ENCODE measurements at places on chromosomes 2 and 18. TPM values are rescaled to one million over a fixed set of nuclear protein-coding genes. Genes with fewer than 3 reads are reported as not detected.
A peak's percentile ranks its signal among the peaks of the same experiment; 100 is the strongest.

DNA sequence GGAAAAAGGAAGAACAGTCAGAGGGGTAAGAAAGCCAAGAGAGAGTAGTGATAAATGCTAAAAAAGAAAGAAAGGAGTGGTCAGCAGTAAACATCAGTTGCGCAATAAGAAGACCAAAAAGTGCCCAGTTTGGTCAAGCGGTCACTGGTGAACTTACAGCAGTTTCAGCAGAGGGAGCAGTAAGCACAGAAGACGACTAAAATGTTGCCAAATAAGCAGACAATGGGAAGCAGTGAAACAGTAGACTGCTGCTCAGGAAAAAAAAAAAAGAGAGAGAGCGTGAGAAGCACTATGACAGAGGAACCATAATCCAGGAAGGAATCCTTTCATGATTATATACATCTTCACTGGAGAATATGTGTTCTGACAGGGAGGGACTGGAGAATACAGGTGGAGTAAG, 45.8 kb downstream of the DNAJC10 start:
- H3K4me3 ChIP-seq, result no peak overlapping the region
- H3K36me3 ChIP-seq, result peaks cover 22% of the 10 kb centered on the region
- H3K27me3 ChIP-seq, result no peaks in the 10 kb centered on the region
- no peak for DNase-seq
- H3K4me1 ChIP-seq, result no peaks in the 10 kb centered on the region

SH2D6 gene
- 15.5 TPM for total RNA-seq

- peaks cover 47% of the 10 kb centered on the region for H3K4me1 ChIP-seq
- H3K27ac ChIP-seq, result no peak overlapping the region
- no peak overlapping the region for H3K4me3 ChIP-seq
- no peak for DNase-seq
These were observed 4.0 kb downstream of the SPR start for GRCh38 chr2:72891091-72891818.

ATP5F1A gene
- total RNA-seq, result 177 TPM

CTAGE1 gene
- total RNA-seq, result not detected

DNA sequence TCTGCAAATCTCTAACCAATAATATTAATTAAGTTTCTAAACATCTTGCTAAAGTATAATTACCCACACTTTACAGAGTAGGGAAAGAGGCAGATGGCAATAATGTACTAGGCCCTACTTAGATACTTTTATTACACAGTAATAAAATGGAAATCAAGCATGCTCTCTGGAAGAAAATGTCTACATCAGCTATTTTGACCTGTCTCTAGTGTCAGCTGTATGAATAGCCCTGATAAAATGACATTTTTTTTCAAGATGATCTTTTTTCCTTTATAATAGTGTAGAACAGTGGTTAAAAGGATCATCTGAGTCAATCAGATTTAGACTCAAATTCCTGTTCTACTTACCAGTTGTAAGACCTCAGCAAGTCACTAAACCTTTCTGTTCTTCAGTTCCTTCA, 397.3 kb downstream of the GRB14 start:
- no peaks in the 10 kb centered on the region for H3K36me3 ChIP-seq
- no peak for DNase-seq
- no peaks in the 10 kb centered on the region for H3K27me3 ChIP-seq
- H3K27ac ChIP-seq, result no peak overlapping the region

DNA sequence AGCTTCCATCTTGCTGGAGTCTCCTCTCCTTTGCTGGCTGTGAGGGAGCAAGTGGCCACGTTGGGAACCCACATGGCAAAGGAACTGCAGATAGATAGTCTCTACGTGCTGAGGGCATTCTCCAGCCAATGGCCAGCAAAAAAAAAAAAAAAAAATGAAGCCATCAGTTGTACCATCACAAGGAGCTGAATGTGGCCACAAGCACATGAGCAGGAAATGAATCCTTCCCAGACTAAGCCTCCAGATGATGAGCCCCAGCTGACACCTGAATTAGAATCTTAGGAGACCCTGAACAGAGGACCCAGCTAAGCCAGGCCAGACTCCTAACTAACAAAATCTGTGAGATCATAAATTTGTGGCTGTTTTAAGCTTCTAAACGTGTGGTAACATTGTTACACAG, 57.9 kb downstream of the SPIRE1 start:
- DNase-seq, result no peak
- peaks cover 5% of the 10 kb centered on the region for H3K4me1 ChIP-seq
- no peaks in the 10 kb centered on the region for H3K36me3 ChIP-seq
- H3K27me3 ChIP-seq, result no peaks in the 10 kb centered on the region
- H3K4me3 ChIP-seq, result no peak overlapping the region
- H3K27ac ChIP-seq, result no peak overlapping the region

GRCh38 chr2:225428360-225428759, 28.9 kb downstream of the NYAP2 start:
- H3K4me3 ChIP-seq, result no peak overlapping the region
- no peak for DNase-seq
- no peaks in the 10 kb centered on the region for H3K27me3 ChIP-seq
- H3K36me3 ChIP-seq, result no peaks in the 10 kb centered on the region
- H3K27ac ChIP-seq, result no peak overlapping the region

DNA sequence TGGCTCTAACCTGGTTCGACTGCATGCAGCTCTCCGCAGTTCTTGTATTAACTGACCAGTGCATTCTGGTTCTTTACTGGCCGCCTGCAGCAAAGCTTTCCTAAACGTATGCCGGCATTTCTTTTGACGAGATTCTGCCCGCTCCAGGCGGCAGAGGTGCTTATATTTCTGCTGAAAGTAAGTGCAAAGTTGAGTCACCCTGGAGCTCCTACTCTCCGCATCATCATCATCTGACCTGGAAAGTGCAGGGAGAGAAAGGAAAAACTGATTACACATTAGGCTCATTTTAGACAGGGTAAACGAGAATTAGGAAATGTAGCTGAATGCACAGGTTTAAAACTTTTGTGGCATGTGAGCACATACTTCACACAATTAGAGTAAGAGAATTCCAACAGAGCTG, 57.9 kb downstream of the INO80D start:
- no peaks in the 10 kb centered on the region for H3K36me3 ChIP-seq
- H3K4me1 ChIP-seq, result no peaks in the 10 kb centered on the region

DNA sequence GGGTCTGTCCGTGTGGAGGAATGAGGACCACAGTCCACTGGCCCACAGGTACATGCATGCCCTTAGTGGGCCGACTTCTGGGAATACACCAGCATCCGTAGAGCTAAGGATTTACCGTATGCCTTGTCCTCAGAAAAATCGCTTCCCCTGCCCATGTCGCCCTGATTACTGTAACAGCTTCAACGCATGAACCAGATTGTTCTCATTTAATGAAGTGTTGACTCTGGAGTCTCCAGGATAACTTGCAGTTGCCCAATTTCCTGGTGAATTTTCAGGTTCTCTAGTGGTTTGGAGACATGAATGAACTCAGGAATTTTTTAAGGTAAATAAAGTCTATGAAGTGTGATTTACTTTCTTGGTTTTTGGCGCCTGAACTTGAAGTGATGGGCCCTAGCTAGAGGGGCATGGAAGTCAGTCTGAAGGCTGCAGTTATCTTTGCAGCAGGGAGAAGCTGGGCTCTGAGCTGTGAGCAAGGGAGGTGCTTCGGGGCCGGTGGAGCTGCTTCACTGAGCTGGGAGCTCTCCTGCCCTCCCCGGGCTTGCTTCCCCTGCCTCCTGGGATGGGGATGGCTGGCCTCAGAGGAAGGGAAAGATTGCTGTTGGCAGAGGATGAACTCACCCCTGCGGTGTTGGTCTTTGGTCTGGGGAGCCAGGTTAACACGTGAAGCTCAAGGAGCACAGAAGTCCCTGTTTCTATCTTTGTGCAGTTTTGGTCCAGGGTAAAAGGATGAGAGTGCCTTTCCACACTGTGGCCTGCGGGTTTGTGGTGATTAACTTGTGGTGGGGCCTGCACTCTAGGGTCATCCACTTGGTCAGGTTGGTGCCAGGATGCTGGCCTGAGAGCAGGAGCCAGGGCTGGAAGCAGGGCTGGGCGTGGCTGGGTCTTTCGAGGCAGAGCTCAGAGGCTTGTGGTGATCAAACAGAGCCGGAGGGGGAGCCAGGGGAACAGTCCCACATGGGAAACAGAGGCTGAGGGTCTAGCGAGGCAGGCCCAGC, 28.1 kb downstream of the TCF7L1 start:
- no peak overlapping the region for H3K4me3 ChIP-seq
- no peaks in the 10 kb centered on the region for H3K36me3 ChIP-seq
- H3K27ac ChIP-seq, result no peak overlapping the region
- peaks cover 12% of the 10 kb centered on the region for H3K4me1 ChIP-seq
- no peaks in the 10 kb centered on the region for H3K27me3 ChIP-seq

GRCh38 chr2:180742801-180743200, 237.6 kb upstream of the UBE2E3 start:
- H3K4me3 ChIP-seq, result no peak overlapping the region
- no peaks in the 10 kb centered on the region for H3K4me1 ChIP-seq
- no peak overlapping the region for H3K27ac ChIP-seq
- DNase-seq, result no peak

ADD2 gene
- 7.6 TPM for total RNA-seq

DSG4 gene
- total RNA-seq, result not detected

PIKFYVE gene
- 27.7 TPM for total RNA-seq

DNA sequence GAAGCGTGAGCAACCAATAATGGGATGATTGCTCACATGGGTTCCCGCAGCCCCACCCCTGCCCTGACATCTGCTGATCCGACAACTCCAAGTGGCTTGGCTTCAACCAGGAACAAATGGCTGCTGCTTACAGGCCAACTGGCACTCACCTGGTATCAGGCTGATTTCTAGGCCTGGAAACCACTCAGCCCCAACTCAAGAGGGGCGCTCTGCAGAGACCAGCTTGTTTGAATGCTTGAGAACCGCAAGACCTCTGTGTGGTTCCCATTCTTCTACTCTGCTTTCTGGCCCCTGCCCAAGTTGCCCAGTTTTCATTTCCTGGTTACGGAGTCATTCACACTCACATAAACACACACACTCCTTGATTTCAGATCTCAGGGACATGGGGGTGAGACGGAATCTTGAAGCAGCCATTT, 52.0 kb downstream of the TNP1 start:
- no peak for DNase-seq
- no peaks in the 10 kb centered on the region for H3K36me3 ChIP-seq

GRCh38 chr2:157420771-157421323, 23.0 kb downstream of the CYTIP start:
- no peak overlapping the region for H3K27ac ChIP-seq
- H3K4me3 ChIP-seq, result no peak overlapping the region
- H3K27me3 ChIP-seq, result no peaks in the 10 kb centered on the region
- no peaks in the 10 kb centered on the region for H3K4me1 ChIP-seq
- DNase-seq, result no peak
- H3K36me3 ChIP-seq, result no peaks in the 10 kb centered on the region

DNA sequence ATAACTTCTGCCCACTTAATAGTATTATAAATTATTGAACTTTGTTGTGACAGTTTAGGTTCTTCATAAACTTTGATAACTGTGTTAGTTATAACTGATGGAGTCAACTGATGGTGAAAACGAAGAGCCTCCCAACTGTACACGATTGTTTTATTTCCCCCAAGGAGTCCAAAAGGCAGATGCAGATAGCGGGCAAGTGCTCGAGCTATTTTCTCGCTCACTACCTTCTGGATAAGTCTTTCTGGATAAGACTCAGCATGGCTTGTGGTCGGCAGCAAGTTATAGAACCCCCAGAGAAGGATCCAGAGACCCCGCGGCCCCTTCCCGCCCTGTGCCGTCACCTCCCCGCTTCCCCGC, 517 bp downstream of the GCFC2 start:
- peaks cover 20% of the 10 kb centered on the region for H3K4me1 ChIP-seq
- no peaks in the 10 kb centered on the region for H3K36me3 ChIP-seq
- DNase-seq, result no peak
- H3K4me3 ChIP-seq, result peak overlapping the region; percentile 40

DNA sequence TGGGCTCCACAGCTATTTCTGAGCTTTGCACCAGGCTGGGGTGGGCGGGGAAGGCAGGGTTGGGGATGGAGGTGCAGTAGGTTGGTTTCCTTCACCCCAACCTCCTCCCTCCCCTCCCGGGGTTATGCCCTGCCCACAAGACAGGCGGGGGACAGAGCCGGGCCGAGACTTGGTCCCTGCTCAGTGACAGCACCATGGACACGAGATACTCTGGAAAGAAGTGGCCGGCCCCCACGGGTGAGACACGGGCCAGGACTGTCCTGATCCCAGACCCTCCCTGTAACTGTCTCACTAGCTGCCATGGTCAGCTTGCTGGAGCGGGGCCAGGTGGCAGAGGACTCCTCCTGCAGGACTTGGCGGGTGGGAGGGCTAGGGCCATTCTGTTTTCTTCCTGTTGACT, 59.7 kb downstream of the DYSF start:
- no peak overlapping the region for H3K4me3 ChIP-seq
- no peak for DNase-seq
- no peaks in the 10 kb centered on the region for H3K36me3 ChIP-seq
- H3K4me1 ChIP-seq, result no peaks in the 10 kb centered on the region

GRCh38 chr2:63590626-63591408, 2.1 kb downstream of the MDH1 start:
- no peak overlapping the region for H3K27ac ChIP-seq
- H3K4me3 ChIP-seq, result no peak overlapping the region
- H3K36me3 ChIP-seq, result no peaks in the 10 kb centered on the region
- H3K4me1 ChIP-seq, result peaks cover 28% of the 10 kb centered on the region

DNA sequence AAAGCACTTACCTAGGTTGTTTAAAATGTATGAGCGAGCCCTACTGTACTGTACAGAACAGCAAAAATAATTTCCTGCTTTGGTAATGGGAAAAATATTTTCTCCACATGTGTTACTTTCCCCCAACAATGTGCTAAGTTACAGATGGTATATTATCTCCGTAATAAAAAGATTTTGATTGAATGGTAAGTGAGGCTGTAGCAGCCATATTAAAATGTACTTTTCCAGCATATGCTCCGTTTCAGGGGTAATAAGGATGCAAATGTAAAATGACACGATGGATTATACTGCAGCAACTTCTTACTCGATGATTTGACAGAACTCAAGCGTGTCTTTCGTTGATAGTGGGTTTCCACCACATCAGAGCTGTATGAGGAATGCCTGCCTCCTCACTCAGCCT, 50.5 kb downstream of the OSBPL6 start:
- no peak for DNase-seq
- H3K4me3 ChIP-seq, result no peak overlapping the region
- H3K27me3 ChIP-seq, result no peaks in the 10 kb centered on the region

ZNF396 gene
- 2.6 TPM for total RNA-seq

GRCh38 chr18:76368271-76368670, 126.8 kb downstream of the ZNF516 start:
- no peak overlapping the region for H3K27ac ChIP-seq
- no peak overlapping the region for H3K4me3 ChIP-seq
- no peaks in the 10 kb centered on the region for H3K27me3 ChIP-seq
- no peak for DNase-seq
- no peaks in the 10 kb centered on the region for H3K4me1 ChIP-seq

DNA sequence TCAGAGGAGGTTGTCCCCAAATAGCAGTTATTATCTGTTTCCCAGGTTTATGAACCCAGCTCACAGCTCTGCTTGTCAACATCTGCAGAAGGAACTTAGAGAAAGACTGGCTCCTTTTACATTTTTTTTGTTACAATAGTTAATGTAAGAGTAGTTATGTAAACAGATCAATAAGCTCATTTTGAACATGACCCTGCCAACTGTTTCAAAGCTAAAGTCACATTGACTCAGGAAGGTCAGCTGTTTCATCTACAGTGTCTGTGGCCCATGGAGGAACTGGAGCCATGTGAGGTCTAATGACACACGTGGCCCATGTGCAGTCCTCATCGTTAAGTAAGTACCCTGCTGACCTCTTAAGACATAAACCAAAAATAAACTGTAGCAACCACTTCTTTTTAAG, 97.1 kb downstream of the SH3RF3 start:
- peaks cover 19% of the 10 kb centered on the region for H3K4me1 ChIP-seq
- H3K27ac ChIP-seq, result peak overlapping the region; percentile 33
- H3K4me3 ChIP-seq, result no peak overlapping the region
- DNase-seq, result peak; percentile 59
- H3K36me3 ChIP-seq, result no peaks in the 10 kb centered on the region
- no peaks in the 10 kb centered on the region for H3K27me3 ChIP-seq

- H3K4me1 ChIP-seq, result peaks cover 17% of the 10 kb centered on the region
- no peaks in the 10 kb centered on the region for H3K27me3 ChIP-seq
- no peak overlapping the region for H3K4me3 ChIP-seq
- H3K36me3 ChIP-seq, result no peaks in the 10 kb centered on the region
These were observed 768.3 kb downstream of the RNF144A start for GRCh38 chr2:7685342-7686015.
